Stimulated activated CD4-positive, alpha-beta T cell treated with anti-CD3 and anti-CD28 coated beads, Interleukin-15, amount 100 ng/mL, for 1 hour (primary cell): ENCODE measurements at places on chromosomes 5 and 9.

GRCh38 chr9:89610391-89610925, 5.6 kb downstream of the GADD45G start:
- no peak for DNase-seq

DNA sequence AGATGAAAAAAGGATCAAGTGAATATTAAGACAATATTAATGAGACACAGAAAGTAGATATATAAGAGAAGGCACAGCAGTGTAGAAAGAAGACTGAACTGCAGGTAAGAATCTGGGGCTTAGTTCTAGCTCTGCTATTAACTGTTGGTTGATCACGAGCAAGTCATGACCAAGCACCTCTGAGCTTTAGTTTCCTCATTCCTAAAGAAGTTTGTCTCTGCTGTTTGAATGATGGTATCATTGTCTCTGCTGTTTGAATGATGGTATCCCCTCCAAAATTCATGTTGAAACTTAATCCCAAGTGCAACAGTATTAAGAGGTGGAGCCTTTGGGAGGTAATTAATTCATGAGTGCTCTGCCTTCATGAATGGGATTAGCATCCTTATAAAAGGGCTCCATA, 2.5 kb upstream of the NME5 start:
- DNase-seq, result no peak

- DNase-seq, result no peak
Observed at GRCh38 chr9:130209422-130209821, 37.2 kb downstream of the NCS1 start.

DNA sequence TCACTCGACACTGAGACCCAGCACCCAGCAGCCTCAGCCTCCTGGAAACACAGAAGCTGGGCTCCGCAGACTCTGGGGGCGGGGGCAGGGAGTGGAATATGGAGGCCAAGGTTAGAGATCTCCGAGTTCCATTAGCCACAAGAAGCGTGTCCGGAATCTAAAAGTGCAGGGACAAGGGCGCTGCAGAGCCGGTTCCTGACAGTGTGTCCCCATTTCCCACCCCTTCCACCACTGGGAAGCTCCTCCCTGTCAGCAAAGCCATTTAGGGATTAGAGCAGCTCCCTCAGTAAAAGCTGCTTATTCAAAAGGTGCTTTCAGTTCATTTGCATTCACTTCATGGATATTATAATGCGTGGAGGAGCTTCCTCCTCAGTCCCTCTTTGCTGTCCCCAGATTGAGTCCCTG, 74.1 kb upstream of the HSPA9 start:
- DNase-seq, result no peak

DNA sequence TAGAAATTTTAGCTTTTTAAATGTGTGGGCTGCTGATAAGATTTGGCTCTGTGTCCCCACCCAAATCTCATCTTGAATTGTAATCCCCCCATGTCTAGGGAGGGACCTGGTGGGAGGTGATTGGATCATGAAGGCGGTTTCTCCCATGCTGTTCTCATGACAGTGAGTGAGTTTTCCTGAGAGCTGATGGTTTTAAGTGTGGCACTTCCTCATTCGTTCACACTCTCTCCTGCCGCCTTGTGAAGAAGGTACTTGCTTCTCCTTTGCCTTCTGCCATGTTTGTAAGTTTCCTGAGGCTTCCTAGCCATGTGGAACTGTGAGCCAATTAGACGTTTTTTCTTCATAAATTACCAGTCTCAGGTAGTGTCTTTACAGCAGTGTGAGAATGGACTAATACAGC, 127.8 kb upstream of the MVB12B start:
- DNase-seq, result no peak

- no peak for DNase-seq
Observed at GRCh38 chr5:25550793-25551192, 906.0 kb upstream of the CDH10 start.

- DNase-seq, result no peak
Observed at GRCh38 chr5:133503511-133503910, 108.8 kb downstream of the FSTL4 start.
